ENCODE measurements at places on chromosomes 11 and 22.

- no peak for DNase-seq
Observed at GRCh38 chr22:32076761-32077084, 33.7 kb downstream of the SLC5A1 start.

GRCh38 chr11:2120359-2121100 is 18.7 kb downstream of the IGF2 start:
- no peak for DNase-seq

DNA sequence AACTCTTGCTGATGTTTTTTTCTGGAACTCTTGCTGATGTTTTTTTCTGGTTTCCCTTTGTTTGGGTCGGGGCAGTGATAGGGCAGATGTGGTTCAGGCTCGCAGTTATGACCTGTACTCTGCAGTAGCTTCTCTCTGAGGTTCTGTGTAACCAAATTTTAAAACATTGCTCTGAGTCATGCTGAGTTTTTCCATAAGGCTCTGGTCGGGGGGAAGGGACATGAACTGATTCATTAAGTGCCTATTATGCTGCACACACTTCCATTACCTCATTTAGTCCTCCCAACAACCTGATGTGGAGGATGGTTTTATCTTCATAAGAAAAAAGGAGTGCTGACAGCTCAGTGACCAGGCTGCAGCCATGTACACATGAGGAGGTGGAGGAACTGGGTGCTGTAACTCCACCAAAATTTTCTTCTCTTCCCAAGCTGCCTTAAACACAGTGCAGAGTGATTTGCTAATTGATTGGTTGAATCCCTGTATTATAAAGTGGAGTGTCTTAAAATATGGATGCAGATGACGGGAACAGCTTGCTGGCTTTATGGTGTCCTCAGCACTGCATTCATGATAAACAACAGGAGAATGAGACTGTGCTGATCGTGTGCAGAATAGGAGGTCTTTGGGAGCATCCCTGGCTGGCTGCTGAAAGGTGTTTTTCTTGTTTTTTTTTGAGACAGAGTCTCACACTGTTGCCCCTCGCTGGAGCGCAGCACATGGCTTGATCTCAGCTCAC is 19.1 kb downstream of the TNRC6B start:
- no peak for DNase-seq

DNA sequence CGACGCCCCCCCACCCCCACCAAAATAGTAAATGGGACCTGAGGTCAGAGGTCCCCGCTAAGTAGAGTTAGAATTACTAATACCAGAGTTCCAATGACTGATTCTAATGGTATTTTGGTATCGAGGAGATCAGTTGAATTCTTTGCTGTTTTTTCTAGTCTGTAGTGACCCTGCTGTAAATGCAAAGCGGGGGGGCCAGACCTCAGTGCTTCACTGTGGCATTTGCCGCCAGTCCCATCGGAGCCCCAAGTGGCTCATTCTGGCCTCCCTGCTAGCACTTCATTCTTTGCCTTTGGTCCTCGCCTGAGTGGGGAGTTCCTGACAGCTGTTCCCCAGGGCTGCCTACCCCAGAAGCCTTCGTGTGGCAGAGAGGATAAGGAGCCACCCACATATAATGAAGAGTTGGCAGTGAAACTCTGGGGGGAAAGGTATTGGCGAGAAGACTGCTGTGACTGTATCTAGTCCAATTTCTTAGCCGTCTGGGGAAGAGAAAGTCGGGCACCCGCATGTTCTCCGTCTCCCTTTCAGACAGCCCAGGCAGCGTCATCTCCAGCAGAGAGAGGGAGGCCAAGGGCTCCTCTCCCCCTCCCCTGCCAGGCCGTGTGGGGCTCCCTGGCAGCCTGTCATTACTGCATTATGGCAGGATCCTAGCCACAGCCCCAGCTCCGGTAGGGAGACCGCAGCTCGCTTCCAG is 19.4 kb upstream of the CABP7 start:
- DNase-seq = no peak

DNA sequence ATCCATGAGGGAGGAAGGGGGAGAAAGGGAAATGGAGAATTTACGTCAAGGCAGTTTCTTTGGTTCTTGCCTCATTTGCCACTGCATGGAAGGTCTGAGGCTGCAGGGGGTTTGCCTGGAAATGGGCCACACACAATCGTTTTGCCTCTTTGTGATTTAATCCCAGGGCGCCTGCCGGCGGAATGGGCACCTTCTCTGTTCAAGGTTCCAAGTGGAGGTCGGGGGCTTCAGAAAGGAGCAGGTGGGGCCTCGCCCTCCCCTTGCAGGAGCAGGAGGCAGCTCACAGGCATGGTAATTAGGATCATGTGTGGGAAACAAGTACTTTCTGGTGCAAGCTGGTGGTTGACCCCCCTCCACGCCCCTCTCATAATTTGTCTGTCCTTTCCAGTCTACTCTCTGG is 29.9 kb downstream of the MPPED1 start:
- DNase-seq = no peak

DNA sequence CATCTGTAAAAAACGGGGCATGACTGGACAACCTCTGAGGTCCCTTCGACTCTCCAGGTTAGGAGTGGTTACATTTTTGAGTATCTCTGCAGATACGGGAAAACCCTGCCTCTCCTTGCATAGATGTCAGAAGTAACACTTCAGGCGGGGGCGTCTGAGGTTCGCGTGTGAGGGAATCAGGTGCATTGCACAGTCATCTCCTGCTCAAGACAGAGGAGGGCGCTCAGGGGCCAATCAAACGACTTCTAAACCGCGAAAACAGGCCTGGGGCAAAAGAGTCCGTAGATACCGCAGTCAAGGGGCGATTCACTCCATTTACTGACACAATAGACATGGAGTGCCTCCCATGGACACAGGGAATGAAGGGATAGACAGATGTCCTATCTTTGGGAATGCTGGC is 31.7 kb downstream of the KIRREL3 start:
- no peak for DNase-seq

DNA sequence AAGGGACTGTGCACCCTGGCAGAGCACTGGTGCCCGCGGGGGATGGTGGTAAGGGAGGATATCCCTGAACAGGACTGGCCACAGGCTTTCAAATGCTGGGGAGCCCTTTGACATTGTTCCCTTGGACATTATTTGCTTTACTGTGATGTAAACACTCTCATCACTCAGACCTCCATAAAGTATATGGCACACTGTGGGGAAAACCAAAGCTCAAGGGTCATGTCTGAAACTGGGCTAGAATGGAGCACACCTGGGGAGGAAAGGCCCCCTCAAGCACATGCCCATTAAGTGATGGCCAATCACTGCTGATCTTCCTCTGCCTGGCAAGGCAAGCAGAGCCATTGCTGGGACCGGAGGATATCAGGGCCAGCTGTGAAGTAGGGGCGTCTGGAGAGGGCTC is 60.9 kb upstream of the TENM4 start:
- DNase-seq = no peak

DNA sequence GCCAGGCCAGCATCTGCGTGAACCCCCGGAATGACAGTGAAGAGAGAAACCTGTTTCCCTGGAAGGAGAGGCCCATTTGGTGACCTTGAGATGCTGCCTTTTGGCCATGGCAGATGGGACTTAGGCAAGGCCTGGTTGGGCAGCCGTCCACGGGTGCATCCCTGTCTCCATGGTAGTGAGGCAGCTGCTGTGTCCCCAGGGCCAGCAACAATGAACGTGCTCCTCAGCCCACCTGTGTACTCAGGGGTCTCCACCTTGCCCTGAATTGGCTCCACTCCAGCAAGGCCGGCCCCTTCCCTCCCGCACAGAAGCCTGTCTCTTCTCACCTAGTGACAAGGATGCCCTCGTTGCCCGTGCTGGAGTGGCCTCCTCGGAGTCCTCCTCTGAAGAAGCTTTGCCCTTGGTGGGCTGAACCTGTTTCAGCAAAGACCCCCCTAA is 441.1 kb downstream of the TBC1D22A start:
- DNase-seq = no peak

GRCh38 chr22:25183949-25184619 is 15.6 kb upstream of the CRYBB3 start:
- DNase-seq = no peak

DNA sequence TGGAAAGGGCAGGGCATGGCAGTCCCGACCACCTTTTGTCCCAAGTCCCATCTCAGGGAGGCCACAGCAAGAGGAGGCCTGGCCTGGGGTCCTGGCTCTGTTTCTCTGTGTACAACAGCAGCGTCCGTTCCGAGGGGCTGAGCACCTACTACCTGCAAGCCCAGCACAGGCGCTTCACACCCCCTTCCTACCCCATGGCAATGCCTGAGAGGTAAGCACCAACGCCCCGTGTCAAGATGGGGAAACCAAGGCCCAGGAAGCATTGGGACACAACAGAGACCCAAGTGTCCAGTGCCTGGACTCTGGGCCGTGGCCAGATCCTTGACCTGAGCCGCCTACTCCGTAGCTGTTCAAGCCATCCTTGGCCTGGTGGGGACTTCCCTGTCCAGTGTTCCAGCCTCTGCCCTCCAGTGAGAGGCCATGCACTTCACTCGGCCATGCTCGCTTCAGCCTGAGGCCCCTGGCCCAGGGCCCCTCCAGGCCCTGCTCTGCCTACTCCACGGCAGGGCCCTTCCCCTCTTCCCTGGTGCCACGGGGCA is 14.3 kb upstream of the TCF20 start:
- DNase-seq = no peak

DNA sequence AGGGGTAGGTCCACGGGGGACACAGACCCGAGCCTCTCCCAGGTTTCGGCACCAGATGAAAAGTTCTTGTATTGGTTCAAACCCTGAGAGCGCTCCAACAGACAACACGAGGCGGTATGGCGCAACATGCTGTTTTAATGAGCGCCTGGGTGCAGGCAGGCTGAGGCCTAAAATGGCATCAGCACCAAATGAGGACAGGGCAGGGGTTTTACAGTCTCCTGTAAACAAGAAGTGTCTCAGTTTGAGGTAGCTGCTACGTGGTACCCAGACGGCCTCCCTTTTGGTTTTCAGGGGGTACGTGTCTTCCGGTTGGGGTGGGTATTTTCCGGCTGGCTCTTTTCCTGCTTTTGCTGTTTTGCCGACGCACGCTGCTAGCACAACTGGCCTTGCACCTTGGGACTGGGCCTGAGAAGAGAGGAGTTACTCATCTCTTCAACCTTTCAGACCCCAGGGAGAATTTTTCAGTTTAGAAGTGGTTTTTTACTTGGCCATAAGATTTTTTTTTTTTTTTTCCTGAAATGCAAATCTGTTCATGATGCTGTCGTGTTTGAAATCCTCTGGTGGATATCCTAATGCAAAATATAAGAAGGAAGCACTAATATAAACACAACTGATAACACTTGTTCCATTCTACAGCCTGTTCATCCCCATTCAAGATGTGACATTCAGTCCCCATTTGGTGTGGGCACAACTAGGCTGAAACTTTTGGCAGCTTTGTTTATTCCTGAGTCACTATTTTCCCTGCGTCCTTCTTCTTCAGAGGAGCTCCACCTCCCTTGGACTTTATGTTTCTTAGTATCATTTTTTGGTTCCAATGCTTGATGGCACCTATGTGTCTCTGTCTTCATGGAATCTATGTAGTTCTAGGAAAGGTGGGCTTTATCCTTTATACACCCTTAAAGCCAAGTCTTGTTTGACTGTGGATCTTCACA is 6.5 kb downstream of the PPFIBP2 start:
- DNase-seq = no peak

- no peak for DNase-seq
Observed at GRCh38 chr11:94849839-94850238, 81.7 kb downstream of the AMOTL1 start.

GRCh38 chr22:29306835-29307595 is 565 bp downstream of the GAS2L1 start:
- DNase-seq = no peak

DNA sequence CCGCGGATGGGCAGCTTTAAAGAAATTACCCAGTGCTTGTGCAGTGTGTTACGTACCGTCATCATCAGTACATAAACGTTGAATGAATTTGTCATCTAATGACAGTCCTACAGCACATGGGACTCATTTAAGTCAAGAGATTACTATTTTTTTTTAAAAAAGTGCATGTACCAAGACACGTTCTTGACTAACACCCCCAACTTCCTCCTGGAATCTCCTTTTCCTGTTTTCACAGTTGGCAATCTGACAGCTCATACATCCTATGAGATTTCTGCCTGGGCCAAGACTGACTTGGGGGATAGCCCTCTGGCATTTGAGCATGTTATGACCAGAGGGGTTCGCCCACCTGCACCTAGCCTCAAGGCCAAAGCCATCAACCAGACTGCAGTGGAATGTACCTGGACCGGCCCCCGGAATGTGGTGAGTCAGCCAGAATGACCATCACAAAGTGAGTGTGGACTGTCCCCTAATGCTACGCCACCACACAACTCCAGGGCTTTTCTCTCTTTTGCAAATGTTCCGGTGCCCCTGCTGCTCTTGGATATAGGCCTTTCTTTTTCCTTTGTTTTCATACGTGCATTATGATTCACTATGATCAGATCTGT is 162.0 kb upstream of the SORL1-AS1 start:
- DNase-seq = no peak

DNA sequence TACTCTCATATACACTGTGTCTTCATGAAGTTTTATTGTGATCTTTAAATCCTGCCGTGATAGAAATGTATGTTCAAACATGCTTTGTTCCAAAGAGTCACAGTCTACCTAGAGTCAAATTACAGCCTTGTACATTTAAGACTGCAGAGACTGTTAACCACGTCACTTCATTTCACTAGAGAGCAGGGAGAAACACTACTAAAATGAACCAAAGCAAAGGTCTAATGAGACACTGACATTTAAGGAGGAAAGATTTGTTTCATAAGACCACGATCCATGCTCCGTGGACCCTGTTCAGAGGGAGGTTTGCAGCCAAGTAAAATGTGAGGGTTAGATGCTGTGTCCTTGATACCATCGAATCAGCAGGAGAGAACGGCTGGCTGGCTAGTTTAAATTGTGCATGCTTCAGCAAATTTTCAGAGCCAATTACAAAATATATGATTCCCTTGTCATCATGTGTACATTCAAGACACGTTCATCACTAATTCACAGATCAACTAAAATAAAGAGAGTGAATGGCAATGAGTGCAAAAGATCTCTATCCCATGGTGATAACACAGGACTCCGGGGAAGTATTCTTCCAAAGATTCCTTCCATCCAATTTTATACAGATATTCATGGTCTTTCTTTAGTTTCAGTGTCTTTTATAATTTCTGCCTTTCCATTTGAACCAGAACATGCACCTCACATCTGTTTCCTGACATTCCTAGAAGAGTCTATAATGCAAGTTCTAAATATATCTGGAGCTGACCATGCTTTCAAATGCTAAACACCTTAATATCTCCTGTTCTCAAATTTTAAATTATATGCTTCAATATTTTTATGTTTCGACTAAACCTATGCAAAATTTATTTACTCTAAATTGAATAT is 960.9 kb upstream of the FAT3 start:
- no peak for DNase-seq

GRCh38 chr11:7551571-7551970 is 37.8 kb downstream of the PPFIBP2 start:
- no peak for DNase-seq

DNA sequence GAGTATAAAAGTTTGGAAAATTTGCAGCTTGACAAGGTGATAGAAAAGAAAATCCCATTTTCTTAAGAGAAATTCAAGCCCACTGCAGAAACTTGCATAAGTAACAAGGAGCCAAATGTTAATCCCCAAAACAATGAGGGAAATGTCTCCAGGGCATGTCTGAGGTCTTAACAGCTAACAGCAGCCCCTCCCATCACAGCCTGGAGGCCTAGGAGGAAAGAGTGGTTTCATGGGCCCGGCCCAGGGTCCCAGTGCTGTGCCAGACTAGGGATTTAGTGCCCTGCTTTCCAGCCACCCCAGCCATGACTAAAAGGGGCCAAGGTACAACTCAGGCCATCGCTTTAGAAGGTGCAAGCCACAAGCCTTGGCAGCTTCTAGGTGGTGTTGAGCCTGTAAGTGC is 123.7 kb upstream of the TRPC6 start:
- DNase-seq = no peak

GRCh38 chr11:36711104-36711825 is 113.2 kb upstream of the RAG2 start:
- DNase-seq = no peak

Data from CD4-positive, alpha-beta T cell treated with Interferon gamma for 1 hour (primary cell).